ENCODE measurements at places on chromosomes 12 and 14.

- no peak for DNase-seq
Observed at GRCh38 chr12:104275689-104276088, 27.9 kb upstream of the EID3 start.

- DNase-seq, result no peak
Observed at GRCh38 chr14:32017587-32017986, 59.5 kb upstream of the ARHGAP5 start.

DNA sequence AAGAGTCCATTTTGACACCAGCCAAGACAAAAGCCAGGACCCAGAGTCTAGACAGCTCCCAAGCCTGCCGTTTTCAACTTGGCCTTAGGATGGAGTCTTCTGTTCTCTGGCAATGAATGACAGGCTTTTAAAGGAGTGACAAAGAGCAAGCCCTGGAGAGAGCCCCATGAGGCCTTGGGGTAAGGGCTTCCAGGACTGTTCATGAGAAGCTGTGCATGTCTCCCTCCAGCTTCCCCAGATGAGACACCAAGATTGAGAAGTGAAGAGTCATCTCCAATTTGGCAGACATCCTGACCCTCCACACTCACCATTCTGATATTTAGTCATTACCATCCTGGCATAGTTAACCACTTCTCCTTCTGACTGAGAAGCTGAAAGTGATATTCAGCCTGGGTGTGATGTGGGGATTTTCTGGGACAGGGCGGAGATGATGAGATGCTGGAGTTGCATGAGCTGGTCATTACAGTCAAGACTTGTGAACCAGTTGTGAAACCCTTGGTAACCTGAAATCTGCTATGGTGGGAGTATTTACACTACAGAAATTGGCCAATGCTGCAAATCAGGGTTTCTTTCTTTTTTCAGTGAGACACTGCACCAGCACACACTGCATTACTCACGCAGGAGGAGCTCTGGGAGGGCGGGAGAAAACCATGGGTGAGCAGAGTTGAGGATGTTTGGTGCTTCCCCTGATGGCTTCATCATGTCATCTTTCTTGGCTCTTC lies 77.8 kb downstream of the VCPKMT start:
- peak; percentile 72 for DNase-seq

GRCh38 chr12:131385313-131386166 lies 325.4 kb upstream of the SFSWAP start:
- DNase-seq, result no peak

- DNase-seq, result peak; percentile 20
Observed at GRCh38 chr12:94941440-94941862, 62.0 kb downstream of the NDUFA12 start.

DNA sequence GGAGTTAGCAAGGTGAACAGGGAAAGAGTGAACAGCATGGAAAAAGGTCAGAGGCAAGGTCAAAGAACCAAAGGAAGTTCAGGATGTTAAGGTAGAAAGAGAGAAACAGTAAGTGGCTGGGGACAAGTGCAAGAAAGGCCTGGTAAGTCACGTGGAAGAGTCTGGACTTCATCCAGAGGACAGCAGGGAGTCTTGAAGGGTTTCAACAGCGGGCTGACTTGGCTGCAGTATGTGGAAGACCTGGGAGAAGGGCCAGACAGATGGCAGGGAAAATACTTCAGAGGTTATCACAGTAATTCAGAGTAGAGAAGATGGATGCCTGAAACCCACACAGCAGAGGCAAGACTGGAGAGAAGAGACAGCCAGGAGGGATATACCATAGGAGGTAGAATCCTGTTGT lies 34.0 kb downstream of the CIT start:
- no peak for DNase-seq

DNA sequence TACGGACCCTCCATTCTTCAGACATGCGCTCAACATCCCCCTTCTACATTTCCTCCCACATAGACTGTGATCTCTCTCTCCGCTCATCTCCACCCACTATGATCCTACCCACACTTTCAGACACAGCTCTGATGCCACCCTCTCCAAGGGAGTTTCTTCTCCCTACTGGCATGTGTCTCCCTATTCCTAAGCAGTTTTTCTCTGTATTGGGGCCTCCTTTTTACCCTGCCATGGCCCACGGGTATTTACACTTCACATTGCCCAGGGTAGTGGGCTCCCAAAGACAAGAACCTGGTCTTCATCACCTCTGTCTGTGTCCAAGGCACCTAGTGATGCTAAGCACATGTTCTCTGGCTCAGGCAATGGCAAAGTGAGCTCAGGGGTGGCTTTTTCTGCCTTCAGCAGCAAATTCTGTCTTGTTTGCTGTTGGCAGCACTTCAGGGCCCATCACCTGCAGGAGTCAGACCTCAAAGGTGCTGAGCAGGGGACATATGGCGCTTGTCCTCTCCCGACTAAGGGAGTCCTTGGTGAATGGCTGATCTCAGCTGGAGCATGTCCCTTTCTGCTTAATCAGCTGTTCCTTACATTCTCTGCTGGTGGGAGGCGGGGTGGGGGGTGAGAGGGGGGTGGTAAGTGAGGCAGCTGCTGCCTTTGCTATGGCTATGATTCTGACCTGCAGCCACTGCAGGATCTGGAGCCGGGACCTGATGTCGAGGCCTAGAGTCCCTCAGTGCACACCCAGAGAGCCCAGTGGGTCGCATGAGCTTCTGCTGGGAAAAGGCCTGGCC lies 256.8 kb downstream of the PCNX1 start:
- DNase-seq, result no peak

GRCh38 chr12:6347367-6348338 lies 5.8 kb upstream of the TNFRSF1A start:
- DNase-seq, result no peak

- DNase-seq, result no peak
Observed at GRCh38 chr14:64159588-64159987, 134.6 kb downstream of the ESR2 start.

- DNase-seq, result no peak
Observed at GRCh38 chr14:65631040-65631439, 218.5 kb downstream of the FUT8 start.

GRCh38 chr14:97602438-97603117 lies 805.4 kb downstream of the VRK1 start:
- DNase-seq, result peak; percentile 11

- DNase-seq, result no peak
Observed at GRCh38 chr12:99133401-99133800, 488.3 kb downstream of the APAF1 start.

- DNase-seq, result no peak
Observed at GRCh38 chr12:55852740-55853139, 10.0 kb upstream of the MMP19 start.

All from stimulated activated CD4-positive, alpha-beta T cell treated with anti-CD3 and anti-CD28 coated beads, TNF-alpha, amount 100 ng/mL, for 24 hours (primary cell).